ENCODE measurements at places on chromosomes 11 and 22.

- DNase-seq = no peak
Observed at GRCh38 chr22:39349967-39350726, at the start of gene SYNGR1. Gene SYNGR1, plus strand, starts transcription at chr22:39349991. Its CDS starts 20 bp downstream, at chr22:39350011.

DNA sequence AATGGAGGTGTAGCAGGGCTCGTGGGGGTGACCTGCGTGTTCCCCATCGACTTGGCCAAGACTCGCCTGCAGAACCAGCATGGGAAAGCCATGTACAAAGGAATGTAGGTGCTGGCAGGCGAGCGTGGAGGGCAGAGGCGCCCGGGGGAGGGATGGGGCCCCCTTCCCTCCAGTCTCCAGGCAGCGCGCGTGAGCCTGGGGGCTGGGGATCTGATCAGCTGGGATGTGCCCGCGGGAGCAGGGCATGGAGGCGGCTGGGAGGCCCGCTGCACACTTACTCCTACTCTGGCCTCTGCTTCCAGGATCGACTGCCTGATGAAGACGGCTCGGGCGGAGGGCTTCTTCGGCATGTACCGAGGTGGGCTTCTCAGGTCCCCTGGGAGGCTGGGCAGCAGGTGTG lies 17.8 kb downstream of the SLC25A18 start:
- DNase-seq = no peak

DNA sequence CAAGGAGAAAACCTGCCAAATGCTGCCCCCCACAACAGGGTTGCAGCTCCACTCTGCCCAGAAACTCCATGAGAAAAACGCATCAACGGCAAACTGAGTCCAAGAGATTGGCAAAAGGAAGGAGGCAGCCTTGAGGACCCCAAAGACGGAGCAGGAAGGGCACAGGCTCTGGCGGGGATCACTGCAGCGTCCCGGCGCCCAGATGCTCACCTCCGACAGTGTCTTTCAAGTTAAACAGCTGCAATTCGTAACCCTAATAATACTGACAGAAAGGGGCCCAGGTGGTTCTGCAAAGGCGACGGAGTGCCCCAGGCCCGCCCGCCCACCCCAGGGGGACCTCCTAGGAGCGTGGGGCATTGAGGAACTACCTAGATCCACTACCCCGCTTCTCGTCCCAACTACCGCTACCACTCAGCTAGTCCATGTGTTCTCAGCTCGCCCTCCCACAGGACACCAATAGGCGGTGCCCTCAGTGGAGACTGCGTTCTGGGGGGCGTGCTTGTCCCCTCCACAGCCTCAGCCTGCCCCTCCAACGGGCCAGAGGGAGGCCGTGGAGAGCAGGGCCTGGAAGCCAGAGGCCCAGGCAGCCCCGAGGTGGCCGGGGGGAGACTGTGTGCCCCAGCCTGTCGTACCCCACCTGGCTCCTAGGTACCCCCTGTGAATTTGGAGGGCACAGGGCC lies 127.4 kb downstream of the PHF21B start:
- no peak for DNase-seq

- DNase-seq = no peak
Observed at GRCh38 chr11:117437041-117437790, 109.6 kb downstream of the CEP164 start.

DNA sequence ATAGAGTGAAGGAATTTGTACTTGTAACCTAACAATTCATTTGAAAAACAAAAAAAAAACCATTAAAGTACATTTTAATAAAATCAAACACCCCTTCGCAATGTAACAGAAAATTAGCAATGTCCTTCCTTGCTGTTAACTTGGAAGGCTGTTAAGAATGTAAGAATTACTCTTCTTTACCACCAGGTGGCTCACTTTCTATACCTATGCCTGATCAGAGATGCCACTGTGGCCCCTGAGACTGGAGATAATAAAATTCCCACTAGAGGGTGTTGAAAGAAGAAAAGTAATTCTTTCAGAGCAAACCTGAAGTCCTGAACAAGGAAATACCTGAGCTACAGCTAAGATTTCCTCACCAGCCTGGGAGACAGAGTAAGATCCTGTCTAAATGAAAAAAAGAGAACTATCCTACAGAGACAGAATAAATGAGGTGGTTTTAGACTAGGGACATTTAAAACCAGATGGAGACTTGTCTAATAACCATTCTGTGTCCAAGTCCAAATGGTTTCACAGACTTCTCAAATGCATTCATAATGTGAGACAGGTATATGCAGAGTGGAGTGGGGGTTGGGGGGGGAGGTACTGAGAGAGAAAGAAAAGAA lies 1089.3 kb downstream of the FAM181B start:
- DNase-seq = peak; percentile 98

DNA sequence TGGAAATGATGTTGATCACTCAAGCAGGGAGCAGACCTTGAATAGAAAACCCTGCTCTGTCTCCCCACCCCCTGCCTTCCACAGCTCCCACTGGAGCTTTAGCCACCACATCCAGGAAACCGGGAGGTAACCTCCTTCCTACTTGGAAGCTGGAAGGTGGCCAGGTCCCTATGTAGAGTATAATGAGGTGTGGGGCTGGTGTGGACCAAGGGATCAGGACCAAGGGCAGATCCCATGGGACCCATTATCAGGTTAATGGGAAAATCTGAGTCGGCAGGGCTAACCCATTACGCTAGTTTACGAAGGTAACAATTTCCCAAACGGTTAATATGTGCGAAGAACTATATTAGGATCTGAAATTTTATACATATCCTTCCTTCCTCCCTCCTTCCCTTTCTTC lies 321.9 kb downstream of the MIAT start:
- DNase-seq = no peak

- no peak for DNase-seq
Observed at GRCh38 chr22:46613606-46614021, 6.6 kb upstream of the GRAMD4 start.

- no peak for DNase-seq
Observed at GRCh38 chr11:15569305-15570025, 454.7 kb downstream of the INSC start.

DNA sequence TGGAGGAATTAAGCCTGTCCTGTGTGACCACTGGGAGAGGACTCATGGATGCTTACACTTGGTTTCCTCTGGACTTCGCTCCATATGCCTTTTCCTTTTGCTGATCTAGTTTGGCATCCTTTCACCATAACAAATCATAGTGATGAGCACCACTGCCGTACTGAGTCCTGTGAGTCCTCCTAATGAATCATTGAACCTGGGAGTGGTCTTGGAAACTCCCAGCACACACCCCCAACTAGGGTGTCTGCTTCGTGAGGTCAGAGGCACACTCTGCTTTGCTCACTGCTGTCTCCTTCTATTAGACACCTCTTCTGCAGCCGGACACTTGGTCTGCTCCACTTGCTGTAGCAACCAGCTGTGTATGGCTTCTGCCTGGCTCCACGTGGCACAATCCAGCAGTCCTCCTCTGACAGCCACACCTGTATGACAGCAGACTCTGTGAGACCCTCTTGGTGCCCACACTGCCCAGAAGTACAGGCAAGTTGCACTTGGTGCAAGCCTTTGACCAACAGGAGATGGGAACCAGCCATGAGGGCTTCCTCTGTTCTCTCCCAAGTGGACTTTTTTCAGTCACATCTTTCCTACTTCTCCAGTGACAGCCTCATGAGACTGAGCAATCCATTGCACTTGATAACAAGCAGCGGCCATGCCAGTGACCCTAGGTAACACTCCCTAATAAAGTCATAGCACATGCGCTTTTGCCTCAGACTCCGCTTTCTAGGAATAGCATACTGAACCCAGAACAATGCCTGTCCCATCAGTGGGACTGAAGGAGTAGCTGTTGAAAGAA lies 65.0 kb upstream of the HMGXB4 start:
- no peak for DNase-seq
